ENCODE measurements at places on chromosomes 13 and 19. TPM values are rescaled to one million over a fixed set of nuclear protein-coding genes. Genes with fewer than 3 reads are reported as not detected.

DNA sequence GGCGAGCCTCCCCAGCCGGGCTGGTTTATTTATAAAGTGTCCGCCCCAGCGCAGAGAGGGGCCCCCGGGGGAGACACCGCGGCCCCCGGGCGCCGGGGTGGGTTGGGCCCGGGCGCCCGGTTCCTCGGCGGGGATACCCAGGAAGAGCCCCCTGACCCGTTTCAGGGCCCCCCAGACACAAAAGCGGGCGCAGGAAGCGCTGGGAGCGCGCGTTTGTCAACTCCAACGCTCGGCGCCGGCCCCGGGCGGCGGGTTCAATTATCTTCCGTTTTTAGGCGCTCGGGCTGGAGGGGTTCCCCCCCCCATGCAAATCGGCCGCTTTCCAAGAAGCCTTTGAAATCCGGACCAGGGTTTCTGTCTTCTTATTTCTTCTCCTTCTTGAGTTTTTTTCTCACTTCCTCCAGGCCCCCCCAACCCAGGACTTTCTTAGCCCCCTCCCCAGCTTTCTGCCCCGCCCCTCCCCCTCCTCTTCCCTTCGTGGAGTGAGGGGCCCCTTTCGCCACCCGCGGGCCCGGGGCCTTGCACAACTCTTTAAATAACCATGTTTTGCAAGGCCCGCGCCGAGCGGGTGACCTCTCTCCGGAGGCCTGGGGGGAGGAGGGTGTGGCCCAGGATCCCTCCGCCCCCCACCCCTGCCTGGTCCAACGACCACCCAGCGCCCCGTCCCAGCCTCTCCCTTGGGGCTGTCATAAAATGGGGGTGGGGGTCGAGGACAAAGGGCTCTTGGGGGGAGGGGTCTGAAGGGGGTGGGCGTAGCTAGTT lies 935 bp downstream of the ARID3A start:
- DNase-seq: no peak

DNA sequence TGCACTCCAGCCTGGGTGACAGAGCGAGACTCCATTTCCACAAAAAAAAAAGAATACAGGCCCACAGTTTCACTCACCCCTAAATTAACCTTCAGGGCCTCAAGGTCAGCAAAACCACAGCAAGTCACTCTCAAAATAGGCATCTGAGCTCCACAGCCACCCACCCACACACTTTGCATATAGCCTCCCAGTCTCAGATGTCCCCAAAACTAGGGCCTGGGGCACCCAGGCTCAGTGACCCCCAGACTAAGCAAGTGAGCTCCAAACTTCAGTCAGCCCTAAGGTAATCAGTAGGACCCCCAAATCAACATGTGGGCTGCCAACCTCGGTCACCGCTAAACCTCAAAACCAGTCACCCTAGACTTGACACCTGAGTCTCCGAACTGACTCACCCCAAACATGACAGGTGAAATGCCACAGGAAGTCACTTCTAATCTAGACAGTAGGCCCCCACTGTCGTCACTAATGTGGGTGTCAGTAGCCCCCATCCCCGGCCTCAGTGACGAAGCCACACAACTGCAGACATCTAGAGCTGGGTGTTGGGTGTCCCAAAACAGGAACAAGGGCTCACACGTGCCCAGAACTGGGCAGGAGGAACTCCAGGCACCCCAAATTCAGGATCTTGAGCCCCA lies 13.9 kb downstream of the RABAC1 start:
- no peak for DNase-seq

Gene C5AR2
- 1.2 TPM for total RNA-seq

GRCh38 chr13:112241288-112241687 lies 134.9 kb upstream of the SPACA7 start:
- DNase-seq: no peak

DNA sequence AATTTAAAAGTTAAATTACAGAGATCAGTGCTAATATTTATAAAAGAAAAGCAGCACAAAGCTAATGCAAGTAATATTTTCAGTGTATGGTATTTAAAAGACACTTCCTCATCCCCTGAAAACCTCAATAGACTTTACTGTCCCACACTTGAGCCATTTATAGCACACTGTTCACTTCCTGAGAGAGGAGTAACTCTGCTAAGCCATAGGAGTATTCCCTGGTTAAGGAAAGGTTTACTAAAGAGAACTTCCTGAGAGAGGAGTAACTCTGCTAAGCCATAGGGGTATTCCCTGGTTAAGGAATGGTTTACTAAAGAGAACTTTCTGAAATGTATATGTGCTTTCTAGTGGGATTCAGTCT lies 159.4 kb downstream of the NHLRC3 start:
- no peak for DNase-seq

DNA sequence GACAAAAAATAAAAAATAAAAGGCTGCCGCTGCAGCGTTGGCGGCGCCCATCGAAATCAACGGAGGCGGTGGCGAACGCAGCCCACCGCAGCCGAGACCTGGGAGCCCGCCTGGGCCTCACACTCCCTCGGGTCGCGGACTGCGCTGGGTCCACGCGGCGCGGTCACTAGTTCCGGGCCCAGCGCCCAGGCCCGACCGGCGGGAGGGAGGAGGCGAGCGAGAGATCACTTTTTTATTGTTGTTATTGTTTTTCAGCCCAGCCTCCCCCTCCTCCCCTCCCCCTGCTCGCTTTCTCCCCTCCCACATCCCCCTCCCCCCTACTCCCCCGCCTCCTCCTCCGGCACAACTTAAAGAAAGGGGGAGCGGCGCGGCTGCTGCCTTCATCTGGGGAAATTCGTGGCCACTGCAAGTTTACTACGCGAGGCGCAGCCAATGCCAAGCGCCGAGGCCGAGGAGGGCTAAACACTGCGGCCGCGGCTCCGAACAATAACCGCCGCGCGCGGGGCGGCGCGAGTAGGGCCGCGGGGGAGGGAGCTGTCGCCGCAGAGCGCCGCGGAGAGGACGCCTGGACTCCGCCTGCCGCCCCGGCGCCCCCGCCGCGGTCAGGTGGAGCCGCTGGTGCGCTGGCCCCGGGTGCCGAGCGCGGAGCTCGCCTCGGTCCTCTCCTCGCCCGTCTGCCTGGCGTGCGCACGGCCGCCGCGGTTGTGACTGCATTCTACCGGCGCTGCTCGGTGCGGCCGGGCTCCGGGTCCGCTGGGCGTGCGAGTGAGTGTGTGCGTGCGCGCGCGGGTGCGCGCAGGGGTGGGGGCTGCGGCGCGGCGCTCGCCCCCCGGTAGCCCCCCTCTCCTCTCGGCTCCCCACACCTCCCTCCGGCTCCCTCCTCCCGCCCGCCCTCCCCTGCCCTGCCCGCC lies 505 bp upstream of the ZIC2 start:
- no peak for DNase-seq

Gene VSTM2B
- not detected for total RNA-seq

Gene SPACA4
- total RNA-seq: 0.20 TPM

- DNase-seq: no peak
Observed at GRCh38 chr13:33745370-33746324, 72.3 kb upstream of the RFC3 start.

- no peak for DNase-seq
Observed at GRCh38 chr13:98503175-98504028, 73.5 kb downstream of the STK24 start.

Gene ZNF571
- total RNA-seq: 7.4 TPM

Gene TMEM161A
- total RNA-seq: 9.7 TPM

- no peak for DNase-seq
Observed at GRCh38 chr13:59358014-59358413, 805.7 kb downstream of the DIAPH3 start.

GRCh38 chr13:79614250-79614918 lies 133.4 kb downstream of the NDFIP2 start:
- no peak for DNase-seq

DNA sequence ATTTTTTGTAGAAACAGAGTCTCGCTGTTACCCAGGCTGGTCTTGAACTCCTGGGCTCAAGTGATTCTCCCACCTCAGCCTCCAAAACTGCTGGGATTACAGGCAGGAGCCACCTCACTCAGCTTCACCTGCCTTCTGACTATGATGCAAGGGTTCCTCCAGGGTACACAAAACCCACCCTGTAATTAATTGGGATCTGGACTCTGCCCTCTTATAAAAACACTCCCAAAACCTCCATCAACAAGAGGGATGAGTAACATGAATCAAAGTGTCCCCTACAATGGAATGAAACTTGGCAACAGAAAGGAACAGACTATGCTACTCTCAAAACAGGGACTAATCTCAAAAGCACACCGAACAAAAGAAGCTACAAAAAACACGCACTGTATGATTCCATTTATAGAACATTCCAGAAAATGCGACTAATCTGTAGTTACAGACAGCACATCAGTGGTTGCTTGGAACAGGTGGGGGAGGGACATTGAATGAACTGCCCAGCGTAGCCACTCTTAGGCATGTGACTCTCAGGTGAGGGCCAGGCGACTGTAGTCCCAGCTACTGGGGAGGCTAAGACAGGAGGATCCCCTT lies 3.2 kb upstream of the PRR36 start:
- DNase-seq: no peak

Gene PRR20D
- not detected for total RNA-seq
